Vagina (tissue), 2 donors: ENCODE measurements at places on chromosomes 11 and 22. TPM values are rescaled to one million over a fixed set of nuclear protein-coding genes. Genes with fewer than 3 reads are reported as not detected.

The TRIM44 gene
- total RNA-seq: 27.7 TPM

DNA sequence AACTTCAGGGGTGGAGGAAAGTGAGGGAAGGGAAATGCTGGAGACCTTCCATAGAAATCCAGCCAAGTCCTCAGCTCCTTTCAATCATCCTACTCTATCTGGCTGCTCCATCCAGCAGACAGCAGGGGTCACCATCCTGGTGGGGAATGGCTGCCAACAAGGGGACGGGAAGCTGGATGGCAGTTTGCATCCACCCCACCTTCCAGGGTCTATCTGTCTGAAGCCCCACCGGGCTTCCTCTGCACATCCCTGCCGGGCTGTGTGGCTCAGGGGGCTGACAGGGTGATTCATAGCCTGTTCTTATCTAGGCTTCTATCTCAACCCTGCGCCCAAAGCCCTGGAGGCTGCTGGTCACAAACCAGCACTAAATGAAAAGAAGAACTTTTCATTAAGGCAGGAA lies 1.1 kb downstream of the SYTL2 start:
- H3K27me3 ChIP-seq: no peaks in the 10 kb centered on the region
- DNase-seq: no peak
- H3K36me3 ChIP-seq: no peaks in the 10 kb centered on the region
- peak overlapping the region; percentile 65 for H3K4me3 ChIP-seq
- H3K4me1 ChIP-seq: peaks cover 12% of the 10 kb centered on the region
- H3K27ac ChIP-seq: no peak overlapping the region

DNA sequence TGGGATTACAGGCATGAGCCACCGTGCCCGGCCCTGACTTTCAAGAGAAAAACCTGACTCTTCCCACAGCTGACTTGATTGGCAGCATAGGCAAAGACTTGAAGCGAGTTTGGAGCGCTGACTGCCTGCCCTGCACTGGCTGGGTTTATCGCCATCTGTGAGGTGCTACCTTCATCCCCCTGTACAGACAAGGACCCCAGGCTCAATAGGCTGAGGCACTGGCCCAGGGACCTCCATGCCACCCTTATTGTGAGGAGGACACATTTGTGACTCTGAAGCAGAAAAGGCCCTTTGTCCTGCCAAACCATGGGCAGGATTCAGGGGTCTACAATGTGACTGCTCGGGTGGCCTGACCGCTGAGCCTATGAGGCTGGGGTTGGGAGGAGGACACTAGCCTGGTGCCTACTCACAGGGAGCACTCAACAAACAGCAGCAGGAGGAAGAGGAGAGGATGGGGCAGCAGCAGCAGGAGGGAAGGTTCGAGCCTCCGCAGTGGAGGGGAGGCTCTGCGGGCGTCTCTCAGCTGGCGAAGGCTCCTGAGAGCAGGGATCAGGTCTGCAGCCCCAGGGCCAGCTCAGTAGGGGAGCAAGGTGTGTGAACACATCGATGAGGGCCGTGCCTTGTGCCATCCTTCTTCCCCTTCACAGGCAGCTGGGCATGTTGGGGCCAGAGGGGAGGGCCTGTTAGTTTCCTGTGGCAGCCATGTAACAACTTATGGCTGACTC lies 72.9 kb upstream of the WNT7B start:
- H3K27me3 ChIP-seq: no peaks in the 10 kb centered on the region
- DNase-seq: no peak
- peak overlapping the region; percentile 100 for H3K27ac ChIP-seq
- no peaks in the 10 kb centered on the region for H3K36me3 ChIP-seq

GRCh38 chr11:106625566-106625965 lies 392.7 kb downstream of the GUCY1A2 start:
- no peaks in the 10 kb centered on the region for H3K4me1 ChIP-seq
- H3K4me3 ChIP-seq: no peak overlapping the region
- no peaks in the 10 kb centered on the region for H3K36me3 ChIP-seq
- no peak for DNase-seq

DNA sequence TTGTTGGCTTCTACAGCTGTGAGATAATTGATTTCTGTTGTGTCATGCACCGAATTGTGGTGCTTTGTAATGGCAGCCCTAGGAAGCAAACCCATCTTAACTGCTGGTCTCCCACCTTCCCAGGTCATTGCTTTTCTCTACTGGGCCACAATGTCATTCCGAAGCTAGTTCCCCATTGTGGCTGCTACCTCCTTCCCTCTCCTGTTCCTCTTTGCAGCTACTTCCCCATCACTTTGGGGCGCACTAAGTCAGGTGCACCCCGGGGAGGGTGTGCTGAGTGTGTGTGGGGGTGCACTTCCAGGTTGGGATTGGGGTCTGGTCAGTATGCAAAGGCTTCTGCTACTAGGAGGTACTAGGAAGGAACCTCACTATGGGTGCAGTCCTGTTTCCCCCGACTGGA lies 109.3 kb downstream of the ST3GAL4 start:
- H3K4me1 ChIP-seq: peaks cover 4% of the 10 kb centered on the region
- no peaks in the 10 kb centered on the region for H3K27me3 ChIP-seq
- no peaks in the 10 kb centered on the region for H3K36me3 ChIP-seq

- DNase-seq: no peak
- no peaks in the 10 kb centered on the region for H3K36me3 ChIP-seq
- H3K27ac ChIP-seq: peak overlapping the region; percentile 57
- H3K4me3 ChIP-seq: no peak overlapping the region
Observed at GRCh38 chr11:10108915-10109680, 184.9 kb downstream of the SBF2 start.

The TMEM86A gene
- 26.8 TPM for total RNA-seq

GRCh38 chr11:112899235-112900006 lies 61.8 kb upstream of the NCAM1 start:
- H3K36me3 ChIP-seq: no peaks in the 10 kb centered on the region
- H3K4me3 ChIP-seq: no peak overlapping the region
- DNase-seq: no peak

DNA sequence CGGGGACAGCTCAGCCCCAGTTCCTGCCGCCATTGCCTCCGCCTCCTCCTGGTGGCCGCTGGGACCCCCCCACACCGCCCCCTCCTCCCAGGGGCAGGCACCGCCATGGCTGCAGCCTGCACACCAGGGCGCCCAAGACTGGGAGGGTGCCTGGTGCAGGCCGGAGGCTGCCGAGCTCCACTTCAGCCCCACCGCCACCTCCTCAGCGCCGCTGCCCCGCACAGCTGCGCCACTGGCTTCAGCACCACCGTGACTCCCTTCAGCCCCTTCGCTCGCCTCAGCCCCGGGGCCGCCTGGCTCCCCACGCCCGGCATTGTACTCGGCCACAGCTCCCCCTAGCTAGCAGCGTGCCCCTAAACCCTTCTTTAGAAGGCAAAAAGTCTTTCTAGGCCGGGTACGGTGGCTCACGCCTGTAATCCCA lies 131.1 kb downstream of the CRYBB2 start:
- no peaks in the 10 kb centered on the region for H3K4me1 ChIP-seq
- H3K36me3 ChIP-seq: no peaks in the 10 kb centered on the region
- H3K27ac ChIP-seq: no peak overlapping the region
- no peaks in the 10 kb centered on the region for H3K27me3 ChIP-seq

- no peak overlapping the region for H3K27ac ChIP-seq
- H3K4me1 ChIP-seq: peaks cover 9% of the 10 kb centered on the region
- H3K4me3 ChIP-seq: peak overlapping the region; percentile 33
Observed at GRCh38 chr11:64713016-64713707, 9.8 kb downstream of the NRXN2 start.

DNA sequence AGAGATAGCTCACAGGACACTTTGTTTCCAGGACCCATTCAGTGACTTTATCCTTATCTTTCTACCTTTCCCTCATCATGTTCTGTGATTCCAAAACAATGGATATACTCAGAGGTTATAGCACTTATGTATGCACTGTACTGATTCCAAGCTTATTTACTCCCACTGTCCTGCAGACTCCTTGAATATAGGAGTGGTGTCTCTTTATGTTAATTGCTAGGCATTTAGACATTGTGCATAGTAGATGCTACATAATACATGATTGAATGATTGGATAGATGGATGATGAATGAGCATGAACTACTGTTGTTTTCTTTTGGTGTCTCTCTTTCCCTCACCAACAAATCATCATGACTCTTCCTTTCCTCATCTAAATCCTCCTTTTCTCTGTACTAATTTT lies 279.1 kb upstream of the RAG2 start:
- no peak overlapping the region for H3K27ac ChIP-seq
- no peak overlapping the region for H3K4me3 ChIP-seq
- no peaks in the 10 kb centered on the region for H3K27me3 ChIP-seq
- H3K36me3 ChIP-seq: no peaks in the 10 kb centered on the region
- DNase-seq: no peak

The TRIM48 gene
- not detected for total RNA-seq

- no peaks in the 10 kb centered on the region for H3K27me3 ChIP-seq
- DNase-seq: no peak
- H3K27ac ChIP-seq: no peak overlapping the region
- H3K4me3 ChIP-seq: no peak overlapping the region
Observed at GRCh38 chr11:82976786-82977185, 75.2 kb downstream of the DDIAS start.

DNA sequence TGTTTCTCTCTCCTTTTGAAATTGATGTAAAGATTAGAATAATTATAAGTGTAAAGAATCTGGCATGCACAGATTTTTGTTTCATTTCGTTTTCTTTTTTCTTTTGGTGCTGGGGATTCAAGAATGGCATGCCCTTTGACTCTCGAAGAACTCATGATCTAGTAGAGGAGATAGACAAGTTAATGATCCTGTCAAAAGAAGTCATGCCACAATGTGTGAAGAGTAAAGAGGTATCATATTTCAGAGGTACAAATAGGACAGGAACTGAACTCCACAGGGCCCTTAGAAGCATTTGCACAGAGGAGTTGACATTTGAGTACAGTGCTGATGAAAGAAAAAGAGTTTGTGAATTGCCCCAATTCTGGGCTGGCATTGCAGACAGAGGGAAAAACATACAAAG lies 708.0 kb upstream of the ARHGAP42 start:
- H3K27me3 ChIP-seq: no peaks in the 10 kb centered on the region
- no peak overlapping the region for H3K4me3 ChIP-seq
- no peak for DNase-seq
- H3K36me3 ChIP-seq: no peaks in the 10 kb centered on the region
- H3K4me1 ChIP-seq: no peaks in the 10 kb centered on the region

DNA sequence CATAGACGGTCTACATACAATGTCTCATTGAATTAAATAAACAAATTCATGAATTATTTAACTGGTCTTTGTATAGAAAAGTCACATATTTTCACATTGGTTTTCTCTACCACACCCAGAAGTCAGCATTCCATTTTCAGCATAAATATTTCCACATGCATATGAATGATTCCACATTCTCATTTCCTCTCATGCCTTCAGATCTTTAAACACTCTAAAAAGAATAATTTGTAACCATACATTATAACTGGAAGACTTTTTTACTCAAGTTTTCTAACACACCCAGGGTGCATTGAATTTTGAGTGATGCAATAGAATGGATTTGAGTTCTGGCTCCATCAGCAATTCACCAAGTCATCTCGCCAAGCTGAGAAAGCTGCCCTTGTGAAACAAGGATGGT lies 501.8 kb upstream of the TENM4 start:
- no peaks in the 10 kb centered on the region for H3K27me3 ChIP-seq
- no peaks in the 10 kb centered on the region for H3K36me3 ChIP-seq
- H3K4me3 ChIP-seq: no peak overlapping the region
- H3K4me1 ChIP-seq: no peaks in the 10 kb centered on the region

DNA sequence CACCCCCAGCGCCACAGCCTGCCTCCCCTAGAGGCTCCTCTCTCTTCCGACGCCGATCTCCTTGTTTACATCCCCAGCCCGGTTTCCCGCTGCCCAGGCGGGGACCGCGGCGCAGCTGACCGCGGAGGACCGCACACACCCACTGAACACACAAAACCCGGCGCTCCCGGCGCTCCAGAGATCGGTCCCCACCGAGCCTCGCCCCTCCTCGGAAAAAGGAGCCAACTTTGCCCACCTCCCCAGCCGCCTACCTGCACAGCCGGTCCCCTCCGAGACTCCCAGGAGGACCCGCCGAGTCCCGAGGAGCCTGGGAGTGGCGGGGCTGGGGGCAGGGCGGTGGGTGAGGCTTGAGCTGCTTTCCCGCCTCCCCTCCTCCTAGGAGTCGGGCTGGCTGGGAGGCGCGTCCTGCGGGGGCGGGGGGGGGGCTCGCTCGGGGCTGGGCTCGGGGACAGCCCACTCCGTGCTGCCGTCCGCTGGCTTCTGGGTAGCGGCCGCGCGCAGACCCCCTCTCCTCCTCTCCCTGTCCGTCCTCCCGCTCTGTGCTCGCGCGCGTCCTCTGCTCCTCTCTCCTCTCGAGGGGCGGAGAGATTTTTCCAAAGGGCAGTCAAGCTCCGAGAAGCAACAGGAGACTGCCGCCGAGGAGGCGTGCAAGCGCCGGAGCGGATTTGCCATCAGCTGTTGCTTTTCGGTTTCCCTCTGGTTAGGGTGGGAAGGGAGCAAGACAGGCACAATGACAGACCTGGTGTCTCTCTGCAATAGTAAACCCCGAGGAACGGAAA lies at the start of gene FXYD6:
TSS of gene FXYD6 (minus strand) at position 318 of the 779 bp plus-strand sequence. CDS start 33,882 bp downstream, outside the sequence.
- H3K4me3 ChIP-seq: peak within 1 kb of the TSS; percentile 60
- H3K27ac ChIP-seq: peak within 1 kb of the TSS; percentile 80
- H3K4me1 ChIP-seq: peaks cover 47% of the 10 kb centered on the region
- DNase-seq: peak; percentile 92
- no peaks in the 10 kb centered on the region for H3K27me3 ChIP-seq
- H3K36me3 ChIP-seq: no peaks in the 10 kb centered on the region

DNA sequence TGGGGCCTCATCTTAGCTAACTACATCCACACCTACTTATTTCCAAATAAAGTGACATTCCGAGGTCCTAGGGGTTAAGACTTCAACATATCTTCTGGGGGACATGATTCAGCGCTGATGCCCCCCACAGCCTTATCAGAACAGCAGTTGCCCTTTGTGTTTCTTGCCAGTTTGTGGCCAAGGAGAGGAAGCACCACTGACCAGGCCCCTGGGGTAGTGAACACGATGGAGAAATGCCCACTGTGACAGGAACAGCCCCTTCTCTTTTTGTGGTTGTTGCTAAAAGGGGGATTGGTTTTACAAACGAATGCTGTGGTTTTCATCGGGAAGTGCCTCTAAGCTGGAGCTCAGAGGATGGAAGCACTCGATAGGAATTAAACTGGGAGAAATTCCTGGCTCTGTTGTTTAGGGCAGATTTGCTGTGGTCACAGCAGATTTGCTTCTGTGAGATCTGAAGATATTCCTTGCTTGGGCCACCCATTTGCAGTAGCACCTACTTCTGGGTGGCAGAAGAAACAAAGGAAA lies 88.8 kb downstream of the ABTB2 start:
- H3K36me3 ChIP-seq: no peaks in the 10 kb centered on the region
- H3K4me3 ChIP-seq: no peak overlapping the region
- H3K27ac ChIP-seq: no peak overlapping the region
- H3K4me1 ChIP-seq: peaks cover 33% of the 10 kb centered on the region
- no peaks in the 10 kb centered on the region for H3K27me3 ChIP-seq
- DNase-seq: no peak

The KLHDC7B gene
- total RNA-seq: 0.49 TPM

DNA sequence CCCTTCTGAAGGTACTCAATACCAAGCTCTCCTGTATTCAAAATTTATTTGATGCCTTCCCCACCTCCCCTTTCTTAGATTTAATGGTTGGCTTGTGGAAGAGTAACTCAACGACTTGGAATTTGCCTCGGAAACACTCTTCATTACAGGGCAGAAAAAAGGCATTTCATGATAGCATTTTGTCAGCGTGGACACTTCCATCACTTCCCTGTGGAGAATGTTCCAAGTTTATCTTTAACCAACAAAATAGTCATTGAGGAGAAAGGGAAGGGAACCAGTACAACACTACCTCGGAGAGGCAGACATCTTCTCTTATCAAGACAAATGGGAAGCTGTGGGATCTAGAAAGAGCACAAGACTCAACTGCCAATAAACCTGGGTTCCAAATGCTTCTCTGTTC lies 177.2 kb upstream of the MTMR2 start:
- no peak for DNase-seq
- H3K4me1 ChIP-seq: peaks cover 53% of the 10 kb centered on the region
- no peak overlapping the region for H3K4me3 ChIP-seq
- H3K27ac ChIP-seq: no peak overlapping the region

GRCh38 chr11:71310184-71310583 lies 57.8 kb upstream of the SHANK2 start:
- H3K27me3 ChIP-seq: no peaks in the 10 kb centered on the region
- no peak overlapping the region for H3K4me3 ChIP-seq
- no peaks in the 10 kb centered on the region for H3K4me1 ChIP-seq
- H3K36me3 ChIP-seq: no peaks in the 10 kb centered on the region
- peak; percentile 13 for DNase-seq
